Stimulated activated naive B cell treated with anti-CD40 and anti-IgM and Interleukin-4, amounts not matched to agents 10 μg/mL and 1 μg/mL and 100 μg/mL, for 72 hours (primary cell): ENCODE measurements at places on chromosomes 2 and 18.

DNA sequence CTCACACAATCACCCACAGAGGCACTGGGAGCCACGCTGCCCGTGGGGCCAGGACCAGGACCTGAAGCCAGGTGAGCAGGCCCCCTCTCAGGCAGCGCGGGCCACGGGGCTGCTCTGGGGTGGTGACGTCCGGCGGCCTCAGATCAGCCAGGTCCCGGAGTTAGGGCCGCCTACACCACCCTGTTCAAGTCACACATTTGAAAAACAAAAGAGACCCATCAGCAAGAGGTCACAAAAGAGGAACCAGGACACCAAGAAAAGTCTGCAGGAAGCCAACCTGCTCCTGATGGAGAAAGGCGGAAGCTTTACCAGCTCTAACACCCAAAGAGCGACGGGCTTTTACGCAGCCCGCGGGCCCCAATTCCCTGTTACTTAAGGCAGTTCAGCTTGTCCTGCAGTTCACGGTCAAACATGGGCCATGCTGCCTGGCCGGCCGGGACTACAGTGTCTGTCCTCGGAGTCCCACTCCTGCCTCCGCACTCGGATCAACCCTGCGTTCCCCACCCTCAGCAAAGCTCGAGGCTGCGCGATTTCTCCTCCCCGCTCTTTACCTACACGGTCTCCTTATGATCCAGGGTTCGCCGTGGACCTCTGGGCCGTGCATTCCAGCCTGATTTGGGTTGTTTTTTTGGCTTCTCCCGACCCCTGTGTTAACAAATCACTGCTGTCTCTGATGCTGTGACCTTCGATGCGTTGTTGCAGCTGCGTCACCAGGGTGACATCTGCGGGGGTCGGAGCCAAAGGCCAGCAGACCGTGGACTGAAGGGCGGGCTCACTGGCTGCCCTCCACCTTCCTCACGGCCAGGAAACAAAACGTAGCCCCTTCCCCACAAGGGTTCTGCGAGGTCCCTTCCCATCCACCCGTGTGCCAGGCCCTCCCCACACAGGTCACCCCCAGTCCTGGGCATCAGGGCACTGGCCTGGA, 31.0 kb downstream of the SNORC start:
- no peak for DNase-seq

DNA sequence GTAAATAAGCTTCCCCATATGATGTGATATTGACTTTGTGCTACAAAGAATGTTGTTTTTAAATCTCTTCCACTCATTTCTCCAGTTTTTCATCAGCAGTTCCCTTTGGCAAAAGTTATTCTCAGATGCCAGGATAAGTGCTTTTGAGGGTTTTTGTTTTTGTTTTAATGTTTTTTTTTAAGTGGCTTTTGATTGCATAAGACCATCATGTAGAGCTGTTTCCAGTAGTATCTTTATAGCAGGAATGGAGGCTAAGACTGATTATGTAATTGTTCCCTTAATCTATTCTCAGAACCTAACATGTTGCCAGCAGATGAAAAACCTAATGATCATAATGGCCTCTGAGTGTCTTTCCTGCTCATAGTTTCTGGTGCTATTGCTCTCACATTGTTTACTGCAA, 77.9 kb downstream of the CABLES1 start:
- no peak for DNase-seq

DNA sequence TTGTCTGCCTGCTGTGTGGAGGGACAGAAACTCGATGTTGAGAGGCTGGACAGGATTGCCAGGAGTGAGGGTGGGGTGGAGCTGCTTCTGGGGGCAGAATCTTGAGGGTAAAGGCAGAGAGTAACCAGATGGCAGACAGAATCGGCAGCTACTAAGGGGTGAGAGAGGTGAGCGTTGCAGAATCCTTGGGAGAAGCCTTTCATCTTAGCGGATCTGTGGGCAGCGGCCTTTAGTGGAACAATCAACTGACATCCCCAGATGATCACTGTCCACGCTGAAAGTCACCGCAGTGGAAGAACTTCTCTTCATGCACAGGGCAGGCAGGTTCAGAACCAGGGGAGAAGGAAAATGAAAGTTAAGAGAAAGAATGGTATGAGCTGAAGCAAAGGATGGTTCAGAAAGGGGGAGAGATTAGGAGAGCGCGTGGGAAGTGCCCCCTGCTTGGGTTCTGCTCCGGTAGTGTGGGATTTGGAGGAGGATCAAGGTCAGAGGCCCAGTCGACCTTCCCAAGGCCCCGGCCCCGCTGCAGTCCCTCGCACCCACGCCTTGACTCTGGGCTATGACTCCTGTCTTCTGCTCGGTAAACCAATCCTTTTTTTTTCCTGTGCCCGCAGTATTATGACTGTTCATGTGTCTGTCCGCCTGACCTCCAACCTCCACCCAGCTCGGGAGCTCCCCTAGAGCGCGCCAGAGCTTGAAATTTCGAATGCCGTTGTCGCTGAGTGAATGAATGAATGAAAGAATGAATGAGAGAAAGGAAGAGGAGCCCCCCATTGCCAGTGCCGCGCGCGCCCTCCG, 584 bp downstream of the BOLA3 start:
- peak; percentile 63 for DNase-seq

DNA sequence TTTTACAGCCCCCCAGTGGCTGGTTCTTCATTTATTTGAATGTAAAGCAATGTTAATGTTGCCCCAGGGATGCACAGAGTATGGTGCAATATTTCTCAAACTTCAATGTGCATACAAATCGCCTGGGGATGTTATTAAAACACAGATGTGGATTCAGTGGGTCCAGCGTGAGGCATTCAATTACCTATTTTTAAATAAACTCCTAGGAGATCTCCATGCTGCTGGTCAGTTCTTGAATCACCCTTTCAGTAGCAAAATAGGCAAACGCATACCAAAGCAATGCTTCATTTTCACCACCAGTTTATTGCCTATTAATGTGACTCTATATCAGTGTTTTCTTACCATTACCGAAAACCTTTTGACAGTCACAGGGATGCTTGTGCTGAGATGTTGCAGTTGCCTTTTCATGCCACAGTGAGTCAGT, 530.7 kb downstream of the CBLN2 start:
- DNase-seq: no peak

DNA sequence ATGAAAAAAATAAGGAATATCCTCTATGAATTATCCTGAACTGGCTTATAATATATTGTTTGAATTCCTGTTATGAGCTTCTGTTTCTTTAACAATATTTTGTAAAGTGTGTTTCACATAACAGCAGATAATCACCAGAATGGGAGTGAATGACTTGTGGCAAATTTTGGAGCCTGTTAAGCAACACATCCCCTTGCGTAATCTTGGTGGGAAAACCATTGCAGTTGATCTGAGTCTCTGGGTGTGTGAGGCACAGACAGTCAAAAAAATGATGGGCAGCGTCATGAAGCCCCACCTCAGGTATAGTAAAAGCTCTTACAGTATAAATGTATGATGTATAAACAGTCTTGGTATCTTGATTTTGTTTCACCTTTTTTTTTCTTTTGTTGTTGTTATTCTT, 5.9 kb downstream of the GEN1 start:
- no peak for DNase-seq

- DNase-seq: no peak
These were observed 52.9 kb downstream of the ADI1 start for GRCh38 chr2:3466482-3466863.

- DNase-seq: no peak
These were observed 155.8 kb upstream of the THUMPD2 start for GRCh38 chr2:39934851-39935250.

- DNase-seq: no peak
These were observed 4.6 kb upstream of the DLX1 start for GRCh38 chr2:172080641-172081220.
